ENCODE measurements at places on chromosomes 2 and 18.

GRCh38 chr18:26440644-26441043, 107.7 kb downstream of the KCTD1 start:
- no peak overlapping the region for H3K4me3 ChIP-seq
- H3K36me3 ChIP-seq, result no peaks in the 10 kb centered on the region
- no peaks in the 10 kb centered on the region for H3K4me1 ChIP-seq
- no peaks in the 10 kb centered on the region for H3K27me3 ChIP-seq

- H3K4me1 ChIP-seq, result no peaks in the 10 kb centered on the region
- no peak overlapping the region for H3K27ac ChIP-seq
- no peak for DNase-seq
- H3K4me3 ChIP-seq, result no peak overlapping the region
These were observed 66.9 kb downstream of the OXER1 start for GRCh38 chr2:42696987-42697386.

GRCh38 chr2:70046534-70046933, 40.7 kb upstream of the PCBP1 start:
- H3K27ac ChIP-seq, result peak overlapping the region; percentile 14
- no peaks in the 10 kb centered on the region for H3K4me1 ChIP-seq
- no peak for DNase-seq
- no peaks in the 10 kb centered on the region for H3K36me3 ChIP-seq
- H3K27me3 ChIP-seq, result no peaks in the 10 kb centered on the region

GRCh38 chr2:122519366-122519765, 763.9 kb downstream of the TSN start:
- no peaks in the 10 kb centered on the region for H3K27me3 ChIP-seq
- H3K27ac ChIP-seq, result no peak overlapping the region
- no peak overlapping the region for H3K4me3 ChIP-seq
- no peaks in the 10 kb centered on the region for H3K4me1 ChIP-seq
- H3K36me3 ChIP-seq, result no peaks in the 10 kb centered on the region

DNA sequence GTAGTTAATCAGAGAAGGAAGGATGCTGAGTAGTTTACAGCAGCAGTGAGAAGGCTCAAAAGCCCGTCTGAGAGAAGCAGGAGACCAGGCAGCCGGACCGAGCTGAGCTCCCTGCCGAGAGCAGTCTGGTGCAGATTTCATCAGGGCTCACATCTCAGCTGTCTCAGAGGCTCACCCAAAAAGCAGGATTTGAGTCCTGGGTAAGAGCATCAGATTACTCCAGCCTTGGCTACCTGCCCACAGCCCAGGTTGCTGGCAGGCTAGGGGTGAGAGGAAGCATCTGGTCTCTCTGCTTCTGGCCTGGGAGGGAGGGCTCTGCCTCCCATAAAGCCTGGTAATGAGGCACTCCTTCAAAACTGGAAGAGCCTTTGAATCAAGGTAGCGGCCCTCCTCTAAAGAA, 140.5 kb downstream of the ST6GAL2 start:
- H3K27me3 ChIP-seq, result no peaks in the 10 kb centered on the region
- no peaks in the 10 kb centered on the region for H3K4me1 ChIP-seq
- H3K27ac ChIP-seq, result no peak overlapping the region
- no peak overlapping the region for H3K4me3 ChIP-seq

- no peaks in the 10 kb centered on the region for H3K4me1 ChIP-seq
- H3K27me3 ChIP-seq, result no peaks in the 10 kb centered on the region
- no peak for DNase-seq
- no peaks in the 10 kb centered on the region for H3K36me3 ChIP-seq
- H3K4me3 ChIP-seq, result no peak overlapping the region
These were observed 158.9 kb downstream of the ATAD2B start for GRCh38 chr2:23767876-23768621.

All from breast epithelium (tissue), 4 donors.